ENCODE measurements at places on chromosomes 1 and 21.

- no peak for DNase-seq
These were observed 123.3 kb downstream of the PRDM2 start for GRCh38 chr1:13823126-13823880.

GRCh38 chr1:179785031-179785431, 41.9 kb downstream of the FAM163A start:
- DNase-seq = no peak

- DNase-seq = no peak
These were observed 21.1 kb downstream of the INTS3 start for GRCh38 chr1:153748903-153749302.

- no peak for DNase-seq
These were observed 7.1 kb downstream of the NBL1 start for GRCh38 chr1:19651141-19651737.

DNA sequence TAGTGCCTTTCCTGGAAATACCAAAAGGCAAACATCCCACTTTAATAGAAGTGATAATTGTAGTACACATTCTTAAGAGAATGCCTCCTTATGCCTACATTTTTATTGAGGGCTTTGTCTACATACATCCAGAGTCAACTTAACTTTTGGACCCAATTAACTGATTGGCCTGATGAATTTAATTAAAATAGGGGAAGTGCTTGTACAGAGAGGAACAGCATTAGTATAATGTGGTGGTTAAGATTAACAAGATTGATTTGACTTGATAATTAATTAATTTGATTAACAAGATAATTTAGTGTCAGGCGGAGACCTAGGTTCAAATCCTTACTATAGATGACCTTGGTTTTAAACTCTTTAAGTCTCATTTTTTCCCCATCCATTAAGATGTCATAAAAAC, 111.4 kb downstream of the NFIA start:
- DNase-seq = no peak

GRCh38 chr1:159830722-159831121, 4.0 kb downstream of the SLAMF8 start:
- no peak for DNase-seq

- DNase-seq = no peak
These were observed 58.3 kb downstream of the RGS5 start for GRCh38 chr1:163144418-163144817.

GRCh38 chr21:22880573-22880972, 1882.4 kb downstream of the NCAM2 start:
- DNase-seq = no peak

DNA sequence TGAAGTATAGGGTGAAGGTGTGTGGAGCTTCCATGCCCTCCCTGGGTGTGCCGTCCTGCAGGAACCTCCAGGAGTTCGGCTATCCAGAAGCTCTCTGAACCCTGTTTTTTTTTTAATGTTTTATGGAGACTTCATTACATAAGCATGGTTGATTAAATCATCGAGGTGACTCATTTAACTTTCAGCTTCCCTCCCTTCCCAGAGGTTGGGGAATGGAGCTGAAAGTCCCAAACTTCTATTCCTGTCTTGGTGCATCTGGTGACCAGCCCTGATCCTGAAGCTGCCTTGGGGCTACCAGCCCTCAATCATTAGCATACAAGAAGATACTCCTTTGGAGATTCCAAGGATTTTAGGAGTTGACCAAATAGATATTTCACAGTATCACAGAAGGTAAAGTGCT, 9.5 kb downstream of the RRP15 start:
- no peak for DNase-seq

All from stimulated activated CD4-positive, alpha-beta T cell treated with anti-CD3 and anti-CD28 coated beads, Interleukin-1b, Interleukin-23, amount 100 ng/mL, for 1 hour (primary cell).